Smooth muscle cell of the brain vasculature (primary cell): ENCODE measurements at places on chromosomes 11 and 22.

- DNase-seq, result no peak
These were observed 44.0 kb downstream of the MYO7A start for GRCh38 chr11:77171885-77172665.

- DNase-seq, result no peak
These were observed 45.4 kb upstream of the ATXN10 start for GRCh38 chr22:45626198-45626651.

- DNase-seq, result no peak
These were observed 31.6 kb upstream of the ACCSL start for GRCh38 chr11:44016131-44016530.

DNA sequence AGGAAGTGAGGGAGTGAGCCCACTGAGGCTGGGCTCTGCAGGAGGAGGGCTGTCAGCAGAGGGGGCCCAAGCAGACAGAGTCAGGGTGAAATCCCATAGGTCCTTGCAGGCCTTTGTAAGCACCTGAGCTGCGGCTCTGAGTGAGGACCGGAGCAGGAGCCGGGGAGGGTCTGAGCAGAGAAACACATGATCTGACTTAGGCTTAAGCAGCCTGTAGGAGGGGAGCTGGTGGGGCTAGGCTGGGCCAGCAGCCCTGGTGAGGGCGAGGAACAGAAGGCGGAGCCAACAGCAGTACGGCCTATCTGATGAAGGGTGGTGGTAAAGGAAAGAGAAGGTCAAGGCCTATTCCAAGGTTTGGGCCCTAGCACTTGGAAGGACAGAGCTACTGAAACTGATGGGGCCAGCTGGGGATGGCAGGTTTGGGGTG lies 26.9 kb upstream of the CBX7 start:
- DNase-seq, result no peak

- DNase-seq, result no peak
These were observed 70.4 kb downstream of the FBXO7 start for GRCh38 chr22:32544953-32545558.

- no peak for DNase-seq
These were observed 10.4 kb downstream of the SMCO4 start for GRCh38 chr11:93532806-93533205.

GRCh38 chr11:34331736-34332135 lies 26.1 kb downstream of the ABTB2 start:
- DNase-seq, result no peak

DNA sequence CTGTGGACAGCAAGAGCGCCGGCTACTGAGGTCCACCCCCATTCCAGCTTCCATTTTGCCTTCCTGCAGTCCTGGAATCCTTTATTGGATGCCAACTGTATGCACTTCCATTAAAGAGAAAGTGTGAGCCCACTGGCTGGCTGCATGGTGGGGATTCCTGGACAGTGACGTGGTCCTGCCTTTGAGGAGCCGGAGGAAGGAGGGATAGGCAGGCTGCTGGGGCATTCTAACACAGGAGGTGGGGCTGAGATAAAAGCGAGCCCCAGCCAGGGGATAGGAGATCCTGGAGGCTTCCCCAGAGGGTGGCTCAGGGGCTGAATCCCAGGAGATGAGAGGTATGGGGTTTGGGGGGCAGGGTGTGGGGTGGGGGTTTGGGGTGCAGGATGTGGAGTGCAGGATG lies 984.7 kb downstream of the BRD1 start:
- no peak for DNase-seq

DNA sequence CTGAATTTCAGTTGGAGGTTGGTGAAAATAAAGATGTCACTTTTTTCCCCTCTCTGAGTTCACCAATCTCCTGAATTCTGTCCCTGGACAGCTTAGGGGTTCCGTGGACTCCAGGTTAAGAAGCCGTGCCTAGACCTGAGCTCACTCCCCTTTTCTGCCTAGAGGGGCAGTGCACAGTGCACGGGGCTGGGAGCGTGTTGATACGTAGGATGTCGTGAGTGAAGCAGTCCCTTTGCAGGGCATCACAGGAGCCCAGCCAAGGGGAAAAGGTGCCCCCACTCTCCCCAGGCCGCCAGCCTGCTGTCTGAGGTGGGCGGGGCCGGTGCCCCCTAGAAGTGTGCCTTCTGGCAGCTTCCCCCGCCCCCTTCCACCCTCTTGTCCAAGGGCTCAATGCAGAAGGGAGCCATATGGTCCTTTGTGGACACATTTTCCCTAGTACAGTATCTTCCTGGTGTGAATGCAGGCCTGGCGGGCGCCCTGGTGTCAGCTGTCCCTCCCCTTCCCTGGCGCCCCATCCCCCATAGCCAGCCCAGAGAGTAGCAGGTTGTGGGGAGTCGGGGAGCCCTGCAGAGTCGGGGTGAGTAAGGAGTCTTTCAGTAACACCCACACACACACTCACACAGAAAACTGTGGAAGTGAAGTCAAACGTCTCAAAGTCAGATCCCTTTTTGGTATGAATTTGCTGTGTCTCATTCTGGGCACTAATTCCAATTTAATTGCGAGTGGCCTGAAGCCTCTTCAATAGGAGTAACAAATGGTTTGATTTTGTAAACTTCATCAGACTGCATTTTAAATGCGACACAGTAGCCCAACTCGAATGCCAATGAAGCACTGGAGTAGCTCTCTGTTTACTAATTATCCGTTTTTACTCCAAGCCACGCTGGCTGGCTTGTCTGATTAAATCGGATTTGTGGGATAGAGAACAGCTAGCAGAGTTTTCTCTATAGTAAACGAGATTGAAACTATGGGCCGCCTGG lies 67.5 kb upstream of the NNMT start:
- DNase-seq, result no peak

- no peak for DNase-seq
These were observed 62.1 kb downstream of the DDI1 start for GRCh38 chr11:104098555-104098954.

DNA sequence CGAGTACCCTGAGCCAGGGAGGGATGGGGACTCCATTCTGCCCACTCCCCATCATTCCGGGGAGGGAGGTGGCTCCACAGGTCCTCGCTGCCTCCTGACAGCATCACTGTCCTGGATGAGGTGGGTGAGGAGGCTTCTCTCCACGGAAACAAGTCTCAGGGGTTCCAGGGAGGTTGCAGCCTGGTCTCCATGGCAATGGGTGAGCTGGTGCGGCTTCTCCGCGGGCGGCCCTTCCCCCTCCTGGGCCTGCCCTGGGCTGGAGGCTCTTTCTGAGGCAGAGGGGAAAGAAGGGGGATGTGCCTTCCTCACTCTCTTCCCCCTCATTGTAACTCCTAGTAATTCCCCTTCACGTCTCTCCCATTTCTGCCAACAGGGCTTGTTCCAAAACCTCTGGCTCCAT lies 37.1 kb upstream of the PARVG start:
- DNase-seq, result no peak

DNA sequence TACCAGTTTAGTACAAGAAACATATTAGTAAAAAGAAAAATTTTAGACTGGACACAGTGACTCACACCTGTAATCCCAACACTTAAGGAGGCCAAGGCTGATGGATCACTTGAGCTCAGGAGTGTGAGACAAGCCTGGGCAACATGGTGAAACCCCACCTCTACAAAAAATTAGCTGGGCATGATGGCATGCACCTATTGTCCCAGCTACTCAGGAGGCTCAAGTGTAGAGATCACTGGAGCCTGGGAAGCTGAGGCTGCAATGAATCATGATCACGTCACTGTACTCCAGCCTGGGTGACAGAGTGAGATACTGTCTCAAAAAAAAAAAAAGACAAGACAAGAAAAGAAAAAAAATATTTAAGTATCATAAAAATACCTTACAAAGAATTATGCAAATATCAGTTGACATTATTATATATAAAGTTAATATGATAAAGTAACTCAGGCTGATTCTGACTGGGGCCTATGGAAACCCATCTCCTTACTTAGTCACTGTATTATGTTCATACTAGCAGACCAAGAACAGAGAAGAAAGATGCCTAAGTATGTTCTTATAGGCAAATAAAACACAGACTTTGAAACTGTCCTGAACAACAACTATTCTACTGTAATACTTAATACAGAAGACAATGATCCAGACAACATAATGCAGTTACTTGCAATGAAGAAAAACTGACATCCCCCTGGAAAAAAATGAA lies 27.3 kb downstream of the FAM168A start:
- DNase-seq, result no peak

- no peak for DNase-seq
These were observed 539.5 kb upstream of the LUZP2 start for GRCh38 chr11:23957314-23957713.

GRCh38 chr11:1372660-1373059 lies 17.1 kb upstream of the BRSK2 start:
- DNase-seq, result no peak

GRCh38 chr11:121340032-121340580 lies 47.5 kb downstream of the SC5D start:
- no peak for DNase-seq

GRCh38 chr11:65555693-65556231 lies 2.4 kb downstream of the LTBP3 start:
- DNase-seq, result no peak

DNA sequence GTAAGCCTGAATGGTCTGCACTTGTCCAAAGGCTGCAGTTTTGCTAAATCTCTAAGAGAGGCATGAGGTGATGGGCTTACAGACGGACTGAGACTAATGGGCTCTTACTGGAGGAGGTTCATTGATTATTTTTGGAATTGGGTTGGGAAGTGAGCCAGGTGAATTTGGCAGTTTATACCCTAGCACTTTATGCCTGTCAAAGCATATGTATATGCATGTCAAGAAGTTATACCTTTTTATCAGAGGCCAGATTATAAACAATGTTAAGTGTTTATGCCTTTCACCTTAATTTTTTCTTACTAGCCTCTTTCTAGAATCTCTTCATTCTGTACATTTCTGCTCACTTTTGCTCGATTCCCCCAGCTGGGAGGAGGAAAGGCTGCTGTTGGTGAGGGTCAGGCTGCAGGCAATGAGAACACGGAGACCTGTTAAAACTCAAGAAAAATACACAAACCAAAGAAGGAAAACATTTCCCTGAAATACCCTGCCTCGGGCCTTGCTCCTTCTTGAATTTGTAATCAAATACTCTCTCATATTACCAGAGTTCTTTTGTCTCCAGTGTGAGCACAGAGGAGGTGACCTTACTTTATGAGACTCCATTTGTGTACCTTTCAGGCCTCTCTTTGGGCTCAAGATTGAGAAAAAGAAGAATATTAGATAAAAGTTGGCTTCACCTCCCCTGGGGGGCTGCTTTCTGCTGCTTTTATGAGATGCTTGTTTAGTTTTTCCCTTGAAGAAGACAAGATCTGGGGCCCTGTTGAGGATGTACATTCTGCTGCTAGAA lies 19.6 kb downstream of the NAT10 start:
- DNase-seq, result no peak

GRCh38 chr11:78595436-78596130 lies 20.9 kb upstream of the NARS2 start:
- DNase-seq, result no peak

GRCh38 chr11:131385763-131386390 lies 15.5 kb downstream of the NTM start:
- DNase-seq, result no peak

GRCh38 chr11:65900899-65901180 lies 652 bp upstream of the FOSL1 start:
- no peak for DNase-seq

DNA sequence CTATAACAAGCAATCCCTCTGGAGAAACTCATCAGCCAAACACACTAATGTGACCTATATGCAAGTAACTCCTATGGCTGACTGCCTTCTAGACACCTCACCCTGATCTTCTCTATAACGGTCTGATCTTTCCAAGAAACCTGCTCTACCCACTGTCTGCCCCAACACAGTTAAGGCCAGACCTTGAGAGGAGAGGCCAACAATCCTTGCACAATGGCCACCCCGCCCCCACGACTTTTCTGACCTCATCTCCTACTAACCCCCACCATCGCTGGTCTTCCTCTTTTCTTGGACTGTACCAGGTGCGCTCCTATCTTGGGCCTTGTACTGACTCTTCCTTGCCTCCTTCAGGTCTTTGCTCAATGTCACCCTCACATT lies 12.5 kb downstream of the HIRA start:
- DNase-seq, result no peak

DNA sequence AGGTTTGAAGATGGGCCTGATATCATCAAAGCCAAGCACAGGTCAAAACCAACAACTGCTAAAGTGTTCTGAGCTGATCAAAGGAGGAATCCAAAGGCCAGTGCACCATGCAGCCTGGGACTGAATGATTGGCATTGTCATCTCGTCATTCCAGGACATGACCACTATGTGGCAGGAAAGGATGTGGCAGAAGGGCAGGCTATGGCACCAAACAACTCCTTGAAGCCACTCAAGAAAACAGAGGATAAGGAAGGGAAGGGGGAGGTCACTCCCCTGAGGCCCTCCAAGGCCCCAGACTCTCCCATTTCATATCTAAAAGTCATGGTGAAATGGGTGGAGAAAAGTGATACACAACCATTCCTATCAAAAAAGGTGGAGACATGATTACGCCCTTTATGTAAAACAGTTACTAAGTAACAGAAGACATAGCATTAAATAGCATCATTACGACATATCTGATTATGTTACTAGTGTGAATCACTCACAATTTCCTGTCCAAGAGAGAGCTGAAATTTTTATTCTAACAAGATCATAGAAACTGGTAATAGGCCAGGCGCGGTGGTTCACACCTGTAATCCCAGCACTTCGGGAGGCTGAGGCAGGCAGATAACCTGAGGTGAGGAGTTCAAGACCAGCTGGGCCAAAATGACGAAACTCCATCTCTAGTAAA lies 49.3 kb downstream of the AHNAK start:
- DNase-seq, result no peak

DNA sequence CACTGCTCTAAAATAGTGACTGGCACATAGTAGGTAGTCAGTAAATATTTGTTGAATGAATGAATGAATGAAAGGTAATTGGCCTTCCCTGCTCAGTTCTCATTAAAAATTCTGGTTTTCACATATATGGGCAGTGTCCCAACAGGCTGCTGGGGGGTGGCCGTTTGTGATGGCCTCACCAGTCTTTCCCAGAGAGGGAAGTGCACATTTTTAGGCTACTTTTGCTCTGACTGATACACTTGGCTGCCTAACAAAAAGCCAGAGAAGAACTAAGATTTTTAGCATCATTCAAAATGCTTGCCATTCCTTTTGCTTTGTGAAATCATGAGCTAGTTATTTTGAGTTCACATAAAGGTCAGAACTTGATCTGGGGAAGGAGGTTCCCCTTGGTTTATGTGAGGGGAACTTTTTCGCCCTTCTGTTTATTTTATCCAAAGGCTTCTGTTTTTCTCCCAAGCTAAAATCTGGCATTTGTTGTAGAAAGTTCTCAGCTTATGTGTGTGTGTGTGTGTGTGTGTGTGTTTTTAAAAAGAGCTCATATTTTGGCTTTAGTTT lies 83.1 kb downstream of the PTPRJ start:
- DNase-seq, result peak; percentile 87

DNA sequence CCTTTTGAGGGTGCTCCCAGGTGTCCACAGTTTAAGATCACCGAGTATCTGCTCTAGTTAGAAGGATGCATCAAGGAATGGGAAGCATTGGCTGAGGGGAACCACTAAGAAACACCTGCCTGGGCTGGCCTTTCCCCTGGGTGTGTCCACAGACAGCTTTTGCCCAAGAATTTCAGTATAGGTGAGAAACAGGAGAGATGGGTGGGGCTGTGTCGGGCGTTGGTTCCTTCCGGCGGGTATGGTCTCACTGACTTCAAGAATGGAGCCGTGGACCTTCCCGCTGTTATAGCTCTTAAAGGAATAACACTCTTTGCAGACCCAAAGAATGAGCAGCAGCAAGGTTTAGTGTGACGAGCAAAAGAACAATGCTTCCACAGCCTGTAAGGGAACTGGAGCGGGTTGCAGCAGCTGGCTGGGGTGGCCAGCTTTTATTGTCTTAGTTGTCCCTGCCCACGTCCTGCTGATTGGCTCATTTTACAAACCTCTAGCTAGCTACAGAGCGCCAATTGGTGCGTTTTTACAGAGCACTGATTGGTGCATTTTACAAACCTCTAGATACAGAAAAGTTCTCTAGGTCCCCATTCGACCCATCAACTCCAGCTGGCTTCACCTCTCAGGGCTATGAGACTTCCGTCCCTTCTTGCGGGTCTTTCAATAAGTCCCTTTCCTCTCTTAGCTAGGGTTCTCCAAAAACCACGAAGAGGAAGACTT lies 2.4 kb downstream of the FADS1 start:
- no peak for DNase-seq
